ENCODE measurements at places on chromosomes 6 and 20.
A peak's percentile ranks its signal among the peaks of the same experiment; 100 is the strongest.

- peak; percentile 14 for DNase-seq
Measured at GRCh38 chr6:118650582-118651281, 659 bp downstream of the CEP85L start.

DNA sequence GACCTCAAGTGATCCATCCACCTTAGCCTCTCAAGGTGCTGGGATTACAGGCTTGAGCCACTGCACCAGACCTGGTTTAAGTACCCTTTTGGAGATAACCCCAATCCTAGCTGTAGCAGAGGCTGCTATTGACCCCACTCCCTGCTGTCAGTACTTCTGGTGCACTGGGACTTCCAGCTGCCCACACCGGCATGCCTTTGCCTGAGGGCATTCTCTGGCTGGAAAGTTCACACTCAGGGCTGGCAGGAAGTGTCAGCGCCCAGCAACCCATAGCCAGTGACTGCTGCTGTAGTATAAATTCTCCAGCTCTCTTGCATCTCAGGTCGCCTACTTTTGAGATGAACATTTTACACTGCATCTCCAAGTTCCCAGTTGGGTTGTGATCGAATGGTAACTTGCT is 75.3 kb downstream of the UTRN start:
- DNase-seq: no peak

- DNase-seq: no peak
Measured at GRCh38 chr20:45968081-45968671, 3.8 kb downstream of the ZNF335 start.

DNA sequence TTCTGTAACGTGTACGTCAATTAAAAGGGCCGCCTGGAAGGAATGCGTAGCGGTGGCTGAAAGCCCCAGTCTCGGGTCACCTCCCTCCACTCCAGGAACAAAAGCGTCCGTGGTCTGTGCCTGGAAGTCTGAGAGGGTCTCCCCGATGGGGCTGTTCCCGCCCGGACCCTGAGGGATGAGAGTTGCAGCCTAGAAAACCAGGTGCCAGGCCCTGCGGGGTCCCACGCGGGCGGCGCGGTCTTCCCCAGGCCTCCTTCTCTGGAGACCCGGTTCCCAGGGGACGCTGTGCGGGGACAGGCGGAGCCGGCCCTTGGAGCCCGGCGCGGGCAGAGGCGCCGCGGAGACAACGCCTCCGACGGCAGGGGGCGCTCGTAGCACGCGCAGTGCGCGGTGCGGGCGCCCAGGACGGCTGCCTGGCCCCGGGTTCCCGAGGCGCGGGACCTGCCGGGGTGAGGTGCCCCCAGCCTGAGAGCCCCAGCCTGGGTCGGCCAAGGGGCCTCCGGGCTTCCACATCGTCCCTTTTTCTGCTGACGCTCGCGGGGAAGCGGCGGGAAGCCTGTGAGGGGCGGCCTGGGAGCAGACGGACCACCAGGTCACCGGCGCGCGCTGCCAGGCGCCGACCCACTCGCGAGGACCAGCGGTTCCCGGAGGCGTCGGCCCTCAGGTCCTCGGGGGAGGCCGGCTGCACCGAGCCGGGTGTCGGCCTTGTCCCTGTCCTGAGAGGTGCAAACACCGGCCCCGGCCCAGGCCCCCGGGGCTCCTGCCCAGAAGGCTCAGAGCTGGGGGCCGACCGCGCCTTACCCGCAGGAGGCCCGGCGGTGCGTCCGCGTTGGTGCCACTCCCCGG is 5.3 kb upstream of the FOXC1 start:
- peak; percentile 42 for DNase-seq

GRCh38 chr6:143535189-143535614 is 23.7 kb upstream of the FUCA2 start:
- no peak for DNase-seq

- DNase-seq: no peak
Measured at GRCh38 chr6:135920689-135921088, 69.2 kb downstream of the PDE7B start.

GRCh38 chr6:128515550-128516513 is 4.6 kb downstream of the PTPRK start:
- DNase-seq: no peak

GRCh38 chr6:51001399-51001798 is 182.7 kb downstream of the TFAP2B start:
- no peak for DNase-seq

DNA sequence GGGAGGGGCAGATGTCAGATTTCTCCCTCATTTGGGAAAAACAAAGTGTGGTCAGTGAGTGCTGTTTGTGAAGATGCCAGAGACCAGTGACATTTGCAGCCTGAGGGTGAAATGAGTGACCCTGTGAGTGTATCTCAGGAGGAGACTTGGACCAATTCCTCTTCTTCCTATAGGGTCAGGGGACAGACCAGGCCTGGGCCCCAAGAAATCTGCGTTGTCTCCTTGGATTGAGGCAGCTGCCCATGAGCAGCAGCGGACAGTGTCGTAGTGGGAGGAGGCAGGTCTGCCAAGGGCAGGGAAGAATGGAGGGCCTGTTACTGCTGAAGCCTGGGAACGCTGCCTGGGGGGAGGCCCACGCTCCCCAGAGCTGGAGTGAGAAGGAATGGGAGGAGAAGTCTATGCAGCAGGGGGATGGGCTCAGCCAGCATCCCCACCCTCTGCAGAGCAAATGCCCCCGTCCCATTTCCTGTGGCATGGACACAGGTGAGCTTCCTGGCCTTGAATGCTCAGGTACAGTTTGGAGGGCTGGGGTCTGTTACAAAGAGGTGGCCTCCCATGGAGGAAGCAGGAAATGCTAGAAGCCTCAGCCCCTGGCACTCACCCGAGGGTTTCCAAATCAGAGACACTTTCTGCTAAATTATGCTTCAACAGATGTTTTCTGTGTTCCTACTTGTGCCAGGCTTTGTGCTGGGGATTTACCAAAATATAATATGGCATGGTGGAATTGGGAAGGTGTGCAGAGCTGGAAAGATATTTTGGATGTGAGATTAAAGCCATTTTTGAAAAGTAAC is 29.8 kb downstream of the DAAM2 start:
- DNase-seq: no peak

- no peak for DNase-seq
Measured at GRCh38 chr6:142871910-142872331, 73.1 kb downstream of the HIVEP2 start.

GRCh38 chr20:11182720-11183119 is 508.9 kb upstream of the JAG1 start:
- no peak for DNase-seq

GRCh38 chr6:6713657-6714056 is 125.1 kb downstream of the LY86 start:
- DNase-seq: no peak

DNA sequence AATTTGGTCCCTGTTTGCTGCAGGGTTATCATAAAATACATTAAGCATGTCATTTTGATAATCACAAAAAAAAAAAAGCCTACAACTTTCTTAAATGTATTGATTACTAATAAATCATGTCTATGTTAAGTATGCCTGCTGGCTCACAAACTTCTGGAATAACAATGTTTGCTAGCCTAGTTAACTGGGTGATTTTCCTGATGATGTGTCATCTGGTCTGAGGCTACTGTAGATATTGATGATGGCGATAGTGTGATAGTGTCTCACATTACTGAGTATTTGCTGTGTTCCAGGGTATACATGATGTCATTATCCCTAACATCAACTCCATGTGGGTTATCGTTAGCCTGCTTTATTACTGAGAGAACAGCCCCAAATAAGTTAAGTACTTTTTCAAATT is 86.2 kb upstream of the VSTM2L start:
- DNase-seq: no peak

DNA sequence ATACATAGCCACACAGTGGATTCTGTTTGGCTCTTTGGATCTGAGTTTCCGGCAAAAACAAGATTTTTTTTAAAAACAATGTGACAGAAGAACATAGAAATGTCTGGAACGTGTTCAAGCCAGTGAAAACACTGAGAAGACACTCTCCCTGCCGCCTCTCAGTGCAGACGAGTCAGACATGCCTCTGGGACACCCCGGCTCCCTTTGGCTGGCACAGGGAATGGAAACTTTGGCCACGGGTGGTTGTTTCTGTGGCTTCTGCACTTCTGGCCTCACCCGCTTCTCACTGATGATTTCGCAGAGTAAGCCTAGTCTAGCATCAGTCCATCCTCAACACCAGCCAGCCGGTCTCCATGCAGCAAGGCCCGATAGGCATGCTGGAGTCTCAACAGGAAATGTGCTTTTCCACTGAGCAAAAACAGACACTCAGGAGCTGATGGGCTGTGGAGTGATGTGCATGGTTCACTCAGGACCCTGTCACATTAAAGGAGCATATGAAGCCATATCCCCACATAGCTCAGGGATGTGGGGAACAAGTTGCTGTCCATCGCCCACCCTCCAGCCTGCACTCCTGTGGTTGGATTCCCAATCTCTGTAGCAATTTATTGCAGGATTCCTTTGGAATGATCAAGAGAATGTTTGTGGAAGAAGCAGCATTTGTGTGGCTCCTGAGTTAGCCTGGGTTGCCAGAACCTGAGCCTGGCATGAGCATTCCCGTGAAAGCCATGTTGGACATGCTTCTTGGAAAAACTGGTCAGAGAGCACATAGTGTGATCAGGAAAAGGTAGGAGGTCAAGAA is 262.0 kb upstream of the RIN2 start:
- DNase-seq: no peak

- DNase-seq: no peak
Measured at GRCh38 chr6:106134087-106134770, 48.1 kb downstream of the PRDM1 start.

DNA sequence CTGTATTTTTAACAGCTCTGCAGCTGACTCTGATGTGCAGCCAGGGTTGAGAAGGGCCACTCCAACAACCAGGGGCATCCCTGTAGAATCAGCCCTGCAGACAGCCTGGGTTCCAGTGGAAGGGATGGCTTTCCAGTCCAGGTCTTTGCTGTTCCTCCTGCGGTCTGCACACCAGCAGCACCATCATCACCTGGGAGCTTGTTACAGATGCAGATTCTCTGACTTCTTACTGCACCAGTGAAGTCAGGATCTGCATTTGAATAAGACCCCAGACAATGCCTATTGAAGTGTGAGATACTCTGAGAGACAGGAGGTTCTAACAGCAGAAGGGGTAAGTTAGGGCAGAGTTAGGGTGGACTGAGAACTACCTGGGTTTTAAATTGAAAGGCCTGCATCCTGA is 151.3 kb downstream of the F13A1 start:
- no peak for DNase-seq

DNA sequence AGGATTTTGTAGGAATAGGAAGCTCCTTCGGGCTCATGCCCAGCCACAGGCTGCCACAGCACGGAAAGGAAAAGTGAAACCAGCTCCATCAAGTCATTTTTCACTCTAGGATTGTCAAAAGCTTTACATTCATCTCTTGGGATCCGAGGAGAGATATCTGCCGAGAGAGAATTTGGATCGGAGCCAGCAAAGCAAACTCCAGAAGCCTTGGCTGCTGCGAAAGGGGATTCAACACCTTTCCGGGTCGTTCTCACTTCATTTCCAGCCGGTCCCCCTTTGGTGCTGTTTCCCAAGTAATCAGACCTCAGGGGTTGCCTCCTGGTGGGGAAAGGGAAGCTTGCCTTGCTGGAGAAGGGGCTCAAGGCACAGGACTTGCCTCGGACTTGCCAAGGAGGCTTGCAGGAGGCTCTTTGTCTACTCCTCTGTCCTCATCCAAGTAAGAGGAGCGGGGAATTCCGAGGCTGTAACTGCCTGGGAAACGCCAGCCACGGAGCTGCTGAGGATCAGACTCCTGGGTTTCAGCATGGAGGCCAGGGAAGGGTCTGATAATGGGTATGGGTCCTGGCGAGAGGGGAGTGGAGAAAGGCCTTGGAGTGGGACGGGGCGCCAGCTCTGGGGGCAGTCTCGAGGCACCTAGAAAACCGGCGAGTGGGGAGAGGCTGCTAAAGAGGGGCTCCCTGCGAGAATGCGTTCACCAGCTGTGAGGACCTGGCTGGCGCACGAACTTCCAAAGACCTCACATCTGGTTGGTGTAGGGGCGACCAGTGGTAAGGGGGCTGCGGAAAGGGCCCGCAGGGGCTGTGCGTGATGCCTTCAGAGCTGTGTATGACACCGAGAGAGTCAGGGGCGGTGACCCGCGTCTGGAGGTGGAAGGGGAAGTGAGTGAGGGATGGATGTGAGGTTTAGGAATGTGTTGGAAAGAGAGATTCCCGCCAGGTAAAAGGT is 702 bp downstream of the ETV7 start:
- DNase-seq: no peak

- DNase-seq: no peak
Measured at GRCh38 chr20:14775778-14776177, 438.4 kb upstream of the FLRT3 start.

DNA sequence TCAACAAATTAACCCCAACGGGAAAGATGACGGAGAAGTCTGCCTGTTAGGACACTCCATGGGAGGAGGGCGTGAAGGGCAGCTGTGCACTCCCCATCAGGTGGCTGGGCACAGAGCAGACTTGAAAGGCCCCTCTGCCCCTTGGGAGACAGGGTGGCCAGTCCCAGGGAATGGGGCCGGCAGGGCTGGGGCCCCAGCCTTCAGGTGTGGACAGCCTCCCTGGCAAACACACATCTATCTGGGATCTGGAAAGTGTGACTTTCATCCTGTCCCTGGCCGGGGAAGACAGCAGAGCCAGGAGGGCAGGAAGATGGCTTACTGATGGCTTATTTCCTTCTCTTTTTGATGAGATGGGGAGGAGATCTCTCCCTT is 4.5 kb upstream of the FRMD1 start:
- DNase-seq: no peak

- DNase-seq: no peak
Measured at GRCh38 chr20:52748990-52749389, 223.2 kb upstream of the TSHZ2 start.

All from stimulated activated CD8-positive, alpha-beta memory T cell treated with anti-CD3 and anti-CD28 coated beads, Interleukin-7, amount 100 ng/mL, for 1 hour (primary cell).